ENCODE measurements at places on chromosomes 11 and 22.
A peak's percentile ranks its signal among the peaks of the same experiment; 100 is the strongest.

GRCh38 chr11:77127235-77127911, 673 bp upstream of the MYO7A start:
- peak; percentile 71 for DNase-seq

DNA sequence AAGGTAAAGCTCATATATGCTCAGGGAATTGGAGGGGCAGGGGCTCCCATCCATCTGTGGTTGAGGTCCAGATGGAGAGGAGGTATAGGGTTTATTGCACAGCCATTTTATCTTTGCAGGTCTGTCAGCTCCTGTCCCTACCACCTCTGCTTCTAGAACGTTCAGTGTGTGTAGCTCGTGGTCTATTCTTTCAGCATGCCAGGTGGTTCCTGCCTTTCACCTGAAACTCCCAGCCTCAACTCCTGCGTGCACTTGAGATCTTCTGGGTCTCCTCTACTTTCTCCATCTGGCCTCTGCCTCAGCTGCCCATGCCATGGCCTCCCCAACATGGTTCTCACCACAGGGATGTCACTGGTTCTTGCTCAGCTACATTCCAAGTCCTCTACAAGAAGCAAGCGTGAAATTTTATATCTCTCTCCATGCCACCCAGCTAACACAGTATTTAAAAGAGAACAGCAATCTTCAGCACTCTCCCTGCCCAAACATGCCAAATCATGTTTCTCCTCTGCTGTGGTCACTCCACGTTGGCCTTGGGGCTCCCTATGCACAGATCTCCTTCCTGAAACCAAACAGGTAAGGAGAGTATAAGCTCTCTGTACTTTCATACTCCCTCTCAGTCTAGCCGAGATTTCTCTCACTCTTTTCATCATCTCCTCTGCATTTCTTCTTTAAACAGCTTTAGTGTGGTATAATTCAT, 157.8 kb upstream of the TRPC6 start:
- DNase-seq = no peak

DNA sequence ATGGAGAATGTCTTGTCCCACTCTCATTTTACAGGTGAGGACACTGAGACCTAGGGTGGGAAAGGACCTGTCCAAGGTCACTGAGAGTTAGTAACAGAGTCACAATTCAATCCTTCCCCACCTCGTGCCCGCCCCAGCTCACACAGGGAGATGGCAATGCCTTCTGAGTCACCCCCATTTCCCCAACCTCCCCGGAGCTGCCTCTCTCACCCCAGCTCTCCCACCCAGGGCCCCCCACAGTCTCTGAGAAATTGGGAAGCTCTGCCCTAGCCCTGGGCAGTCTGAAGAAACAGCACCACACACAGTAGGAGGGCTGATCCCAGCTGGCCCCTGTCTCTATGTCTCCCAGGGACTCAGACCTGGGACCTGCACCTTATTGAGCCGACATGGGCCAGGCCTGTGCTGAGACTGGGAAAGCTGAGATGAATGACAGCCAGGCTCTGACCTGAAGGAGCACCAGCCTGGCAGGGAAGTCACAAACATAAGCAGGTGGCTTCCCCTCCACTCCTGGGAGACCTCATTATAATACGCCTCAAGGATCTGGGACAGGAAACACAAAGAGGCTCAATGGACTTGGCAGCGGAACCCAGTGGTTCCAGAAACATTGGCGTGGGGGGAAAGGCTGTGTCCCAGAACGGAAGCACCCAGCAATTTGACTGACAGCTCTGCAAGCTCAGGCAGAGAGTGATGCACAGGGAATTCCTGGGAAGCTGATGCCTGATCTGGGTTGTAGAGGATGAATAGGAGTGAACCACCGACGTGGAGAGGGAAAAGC, 51.0 kb downstream of the CD6 start:
- DNase-seq = no peak

DNA sequence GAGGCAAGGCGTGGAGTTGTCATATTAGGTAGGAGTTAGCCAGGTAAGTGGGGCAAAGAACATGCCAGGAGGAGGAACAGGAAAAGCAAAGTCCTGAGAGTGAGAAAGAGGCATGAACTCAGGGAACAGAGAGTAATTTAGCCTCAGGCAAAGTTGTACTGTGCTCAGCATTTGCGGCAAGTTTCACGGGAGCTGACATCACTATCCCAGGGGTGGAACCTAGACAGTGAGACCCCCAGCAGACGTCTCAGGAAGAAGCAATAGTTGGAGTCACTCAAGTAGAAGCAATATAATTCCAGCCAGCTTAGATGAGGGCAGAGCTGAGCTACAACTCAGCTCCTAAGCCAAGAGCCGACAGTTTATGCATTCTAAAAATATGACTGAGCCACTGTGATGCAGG, 426.0 kb upstream of the ISX start:
- DNase-seq = no peak

DNA sequence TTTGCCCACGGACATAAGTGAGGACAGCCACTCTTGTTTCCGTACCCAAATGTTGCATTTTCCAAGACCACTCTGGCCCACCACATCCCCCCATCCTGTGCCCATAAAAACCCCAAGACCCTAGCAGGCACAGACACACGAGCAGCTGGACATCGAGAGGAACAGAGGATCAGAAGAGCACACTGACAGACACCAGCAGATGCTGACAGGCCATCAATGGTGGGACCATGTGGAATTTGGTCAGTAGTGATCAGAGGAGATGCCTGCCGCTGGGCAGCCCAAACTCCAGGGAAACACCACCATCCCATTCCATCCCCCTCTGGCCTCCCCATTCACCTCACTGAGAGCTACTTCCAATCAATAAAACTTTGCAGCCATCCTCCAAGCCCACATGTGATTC, 87.0 kb downstream of the DLG2 start:
- DNase-seq = no peak

GRCh38 chr11:46597155-46597554, 3.3 kb upstream of the AMBRA1 start:
- DNase-seq = no peak

DNA sequence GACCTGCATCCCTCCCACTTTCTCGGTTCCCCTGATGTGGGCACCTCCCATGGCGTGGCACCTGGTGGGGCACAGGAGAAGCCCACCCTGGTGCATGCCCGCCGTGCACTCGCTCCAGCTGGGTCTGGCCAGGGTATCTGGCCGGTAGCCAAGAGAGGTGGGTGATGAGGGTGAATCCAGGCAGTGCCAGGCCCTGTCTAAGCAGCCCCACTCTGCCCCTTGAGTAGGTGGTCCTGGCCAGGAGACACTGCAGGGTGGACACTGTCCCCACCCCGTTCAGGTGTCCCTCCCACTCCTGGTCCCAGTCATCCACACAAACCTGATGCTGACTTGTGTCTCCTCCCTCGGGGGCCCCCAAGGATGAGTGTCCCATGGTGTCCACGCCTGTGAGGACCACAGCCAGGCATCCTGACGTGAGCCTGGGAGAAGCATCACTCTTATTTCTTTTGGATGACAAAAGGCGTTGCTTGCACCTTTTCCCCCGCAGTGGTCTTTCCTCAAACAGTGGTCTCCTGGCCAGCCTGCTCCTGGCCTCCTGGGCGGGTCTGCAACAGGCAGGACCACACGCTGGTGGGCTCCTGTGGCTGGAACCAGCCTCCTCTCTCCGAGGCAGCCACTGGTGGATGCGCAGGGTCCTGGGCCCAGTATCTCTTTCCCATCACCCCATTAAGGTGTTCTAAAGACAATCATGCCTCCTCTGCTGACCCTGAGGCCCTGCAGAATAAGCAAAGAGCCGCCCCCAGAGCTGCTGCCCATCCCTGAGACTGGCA, 922.3 kb downstream of the BRD1 start:
- no peak for DNase-seq

DNA sequence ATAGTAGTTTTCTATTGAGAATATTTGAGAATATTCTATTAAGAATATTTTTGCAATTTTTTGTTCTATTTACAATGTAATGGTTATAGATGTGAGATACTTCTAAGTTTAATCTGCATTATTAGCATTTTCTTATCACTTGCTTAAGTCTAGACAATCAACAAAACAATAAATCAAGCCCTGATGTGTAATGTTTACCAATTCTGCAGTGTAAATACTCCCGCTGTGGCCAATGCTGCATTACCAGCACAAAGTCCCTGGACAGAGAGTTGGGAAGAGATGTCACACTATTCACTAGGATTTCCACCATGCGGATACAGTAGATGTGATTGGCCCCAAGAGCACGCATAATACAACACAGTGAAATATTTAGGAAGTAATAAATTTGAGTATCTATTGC, 47.6 kb upstream of the GCAT start:
- no peak for DNase-seq

DNA sequence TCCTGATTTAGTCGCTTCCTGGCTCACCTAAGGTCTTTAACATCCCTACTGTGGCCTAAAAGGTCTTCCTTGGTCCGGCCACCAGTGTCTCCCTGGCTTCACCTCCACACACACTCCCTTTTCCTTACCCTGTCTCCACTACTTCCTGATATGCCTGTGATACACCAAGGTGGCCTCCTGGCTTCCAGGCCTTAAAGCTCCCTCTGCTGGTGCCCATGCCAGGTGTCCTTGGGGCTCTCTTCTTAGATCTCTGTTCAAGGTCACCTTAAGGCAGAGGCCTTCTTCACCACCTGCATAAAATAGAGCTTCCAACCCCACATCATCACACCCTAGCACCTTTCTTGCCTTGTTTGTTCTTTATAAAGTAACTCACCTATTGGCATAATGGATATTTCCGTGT, 787.7 kb downstream of the NTM start:
- DNase-seq = peak; percentile 60

GRCh38 chr11:72278905-72279304, 34.9 kb upstream of the PHOX2A start:
- no peak for DNase-seq

DNA sequence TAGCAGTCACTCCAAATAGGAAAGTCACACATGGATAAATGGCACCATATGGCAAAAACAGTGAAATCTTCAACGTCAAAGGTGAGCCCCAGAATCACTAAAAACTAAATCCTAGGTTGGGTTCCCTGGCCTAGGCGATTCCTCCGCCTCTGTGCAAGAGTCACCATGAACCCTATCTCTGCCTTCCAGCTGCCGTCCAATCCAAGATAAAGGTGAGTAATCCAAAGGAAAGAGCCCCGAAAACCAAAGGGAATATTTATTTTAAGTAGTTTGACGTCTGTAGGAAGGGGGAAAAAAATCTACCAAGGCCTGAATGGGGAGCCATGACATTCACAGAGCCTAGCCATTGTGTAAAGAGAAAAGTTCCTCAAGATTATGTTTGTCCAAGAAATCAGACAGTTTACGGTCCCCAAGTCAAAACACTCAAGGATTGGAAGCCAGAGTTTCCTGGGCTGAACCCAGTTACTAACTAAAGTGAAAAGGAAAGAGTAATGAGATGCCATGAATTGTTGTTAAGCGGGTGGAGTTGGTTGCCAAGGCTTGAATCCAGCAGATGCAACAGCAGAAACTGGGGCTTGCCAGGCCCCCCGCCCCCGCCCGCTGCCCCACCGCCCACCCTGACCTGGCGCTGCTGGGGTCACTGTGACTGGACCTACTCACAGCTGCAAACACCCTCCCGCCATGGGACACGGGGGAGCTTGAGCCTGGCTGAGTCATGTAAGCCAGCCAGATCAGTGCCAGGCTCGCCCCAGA, 39.7 kb upstream of the ETS1 start:
- no peak for DNase-seq

GRCh38 chr11:115119146-115119545, 385.1 kb downstream of the CADM1 start:
- no peak for DNase-seq

DNA sequence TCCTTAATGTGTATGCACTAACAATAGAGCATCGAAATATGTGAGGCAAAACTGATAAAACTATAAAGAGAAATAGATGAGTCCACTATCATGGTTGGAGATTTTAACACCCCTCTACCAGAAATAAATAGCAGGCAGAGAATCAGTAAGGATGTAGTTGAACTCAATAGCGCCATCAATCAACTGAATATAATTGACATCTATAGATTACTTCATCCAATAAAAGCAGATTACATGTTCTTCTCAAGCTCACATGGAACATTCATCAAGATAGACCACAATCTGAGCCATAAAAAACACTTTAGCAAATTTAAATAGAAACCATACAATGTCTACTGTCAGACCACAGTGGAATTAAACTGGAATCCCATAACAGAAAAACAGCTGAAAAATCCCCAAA, 46.9 kb upstream of the NUP160 start:
- DNase-seq = no peak

DNA sequence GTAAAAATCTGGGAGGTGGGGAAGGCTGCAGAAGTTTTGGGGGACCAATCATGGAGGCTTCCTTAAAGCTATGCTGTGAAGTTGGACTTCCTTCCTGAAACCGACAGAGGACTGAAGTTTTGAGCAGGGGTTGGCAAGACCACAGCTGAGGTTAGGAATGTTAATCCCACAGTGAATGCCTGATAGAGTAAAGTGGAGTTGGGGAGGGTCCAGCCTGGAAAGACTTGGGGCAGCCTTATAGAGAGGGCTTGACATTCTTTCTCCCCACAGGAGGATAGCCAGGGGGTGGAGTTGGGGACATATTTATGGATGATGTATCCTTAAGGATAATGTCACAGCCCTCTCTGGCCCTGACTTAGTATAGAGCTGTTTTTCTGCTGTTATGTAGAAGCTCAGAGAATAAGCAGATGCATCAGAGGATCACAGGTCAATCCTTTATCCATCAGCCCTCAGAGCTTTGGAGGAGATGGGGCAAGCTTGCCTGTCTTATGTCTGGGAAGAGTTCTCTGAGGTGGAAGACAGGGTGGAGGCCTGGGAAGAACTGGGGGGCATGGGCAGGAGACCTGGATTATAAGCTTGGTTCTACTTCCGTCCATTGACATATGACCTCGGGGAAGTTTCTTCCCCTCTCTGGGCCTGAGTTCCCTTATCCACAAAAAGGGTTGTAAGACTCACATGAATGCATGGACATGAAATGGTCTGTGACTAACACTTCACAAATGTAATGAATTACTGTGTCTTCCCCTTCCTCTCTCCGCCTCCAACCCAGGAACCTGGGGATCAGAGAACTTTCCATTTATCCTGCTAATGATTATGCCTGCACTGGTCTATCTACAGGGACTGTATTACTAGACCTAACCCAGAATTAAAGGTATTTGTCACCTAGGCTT, 317.8 kb downstream of the MIAT start:
- no peak for DNase-seq

GRCh38 chr22:43620197-43620596, 191.9 kb downstream of the EFCAB6 start:
- DNase-seq = no peak

GRCh38 chr22:33513388-33514338, 406.6 kb downstream of the LARGE1 start:
- no peak for DNase-seq
